ENCODE measurements at places on chromosomes 4 and X.

- DNase-seq, result no peak
These were observed 217.9 kb downstream of the HS6ST2 start for GRCh38 chrX:132740316-132741123.

- DNase-seq, result no peak
These were observed 150.1 kb downstream of the KLF8 start for GRCh38 chrX:56382278-56382677.

GRCh38 chr4:44674471-44674870 lies 3.7 kb upstream of the GUF1 start:
- no peak for DNase-seq

DNA sequence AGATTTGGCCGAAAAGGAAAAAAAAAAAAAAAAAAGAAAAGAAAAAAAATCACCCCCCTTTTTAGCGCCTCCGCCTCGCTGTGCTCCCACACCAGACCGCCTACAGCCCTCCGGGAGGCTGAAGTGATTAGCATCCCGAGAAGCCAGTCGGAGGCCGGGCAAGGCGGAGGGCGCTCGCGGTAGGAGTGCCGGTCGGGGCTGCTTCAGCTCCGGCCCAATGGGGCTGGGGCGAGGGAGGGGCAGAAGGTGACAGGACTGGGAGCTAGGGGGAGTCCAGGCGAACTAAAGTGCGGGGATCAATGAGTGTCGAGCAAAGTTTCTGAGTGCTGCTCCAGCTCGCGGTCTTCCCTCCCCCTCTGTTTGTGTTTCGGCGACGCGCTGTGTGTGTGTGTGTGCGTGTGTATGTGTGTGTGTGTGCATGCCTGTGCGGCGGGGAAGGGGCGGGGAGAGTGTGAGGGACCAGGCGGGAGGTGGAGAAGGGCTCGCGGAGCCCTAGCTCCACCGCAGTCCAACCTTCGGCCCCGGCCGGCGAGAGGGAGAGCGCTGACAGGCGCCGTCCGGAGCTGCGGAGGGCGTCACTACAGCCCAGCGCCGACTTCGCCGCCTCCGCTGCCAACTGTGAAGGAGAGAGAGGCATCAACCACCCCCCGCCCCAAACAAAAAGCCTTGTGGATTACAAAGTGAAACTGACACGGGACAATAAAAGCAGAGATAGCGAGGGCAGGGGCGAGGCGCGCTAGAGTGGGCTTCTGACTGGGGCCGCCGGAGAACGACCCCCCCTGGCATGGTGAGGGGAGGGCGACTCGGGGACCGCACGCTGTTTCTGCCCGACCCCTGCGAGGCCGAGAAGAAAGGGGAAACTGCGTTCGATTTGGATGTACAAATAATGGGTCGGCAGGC lies at the start of gene FAT4:
Gene FAT4 (plus strand): TSS at position 280 of the 900 bp plus-strand sequence. CDS start 1,457 bp downstream, outside the sequence.
- peak; percentile 96 for DNase-seq

- DNase-seq, result peak; percentile 35
These were observed 78.8 kb downstream of the TMEM47 start for GRCh38 chrX:34578237-34578636.

GRCh38 chr4:99149426-99150019 lies 5.4 kb upstream of the ADH4 start:
- DNase-seq, result no peak

DNA sequence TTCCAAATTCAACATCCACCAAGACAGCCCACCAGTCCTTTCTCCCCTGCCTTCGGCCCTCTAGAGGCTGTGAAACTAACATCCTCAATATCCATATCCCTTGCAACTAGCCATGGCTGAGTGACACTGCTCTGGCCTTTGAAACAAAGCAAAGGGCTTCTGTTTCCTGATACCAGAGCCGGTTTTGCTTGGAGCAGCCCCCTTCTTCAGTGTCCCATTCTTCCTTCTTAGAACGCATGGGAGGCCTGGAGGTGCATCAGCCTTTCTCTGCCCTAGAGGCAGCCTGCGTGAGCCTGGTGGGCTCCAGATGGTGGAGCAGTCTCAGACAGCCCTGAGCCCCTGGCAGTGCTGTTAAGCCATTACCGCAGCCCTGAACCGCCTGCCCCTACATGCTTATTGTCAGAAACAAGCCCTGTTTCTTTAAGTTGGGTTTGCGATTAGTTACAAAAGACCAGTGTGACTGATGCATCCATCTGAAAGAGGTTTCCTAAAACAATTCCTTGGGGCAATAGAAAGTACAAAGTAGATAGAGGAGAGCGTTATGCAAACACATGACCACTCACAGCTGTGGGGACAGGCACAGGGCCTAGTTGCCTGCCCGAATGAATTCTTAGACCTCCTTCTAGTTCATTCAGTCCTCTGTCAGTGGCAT lies 74.1 kb downstream of the EVC start:
- DNase-seq, result no peak

- DNase-seq, result no peak
These were observed 18.8 kb downstream of the SLC7A11 start for GRCh38 chr4:138223231-138223910.

Data from EL (cell line).